ENCODE measurements at places on chromosomes 11 and 22.

DNA sequence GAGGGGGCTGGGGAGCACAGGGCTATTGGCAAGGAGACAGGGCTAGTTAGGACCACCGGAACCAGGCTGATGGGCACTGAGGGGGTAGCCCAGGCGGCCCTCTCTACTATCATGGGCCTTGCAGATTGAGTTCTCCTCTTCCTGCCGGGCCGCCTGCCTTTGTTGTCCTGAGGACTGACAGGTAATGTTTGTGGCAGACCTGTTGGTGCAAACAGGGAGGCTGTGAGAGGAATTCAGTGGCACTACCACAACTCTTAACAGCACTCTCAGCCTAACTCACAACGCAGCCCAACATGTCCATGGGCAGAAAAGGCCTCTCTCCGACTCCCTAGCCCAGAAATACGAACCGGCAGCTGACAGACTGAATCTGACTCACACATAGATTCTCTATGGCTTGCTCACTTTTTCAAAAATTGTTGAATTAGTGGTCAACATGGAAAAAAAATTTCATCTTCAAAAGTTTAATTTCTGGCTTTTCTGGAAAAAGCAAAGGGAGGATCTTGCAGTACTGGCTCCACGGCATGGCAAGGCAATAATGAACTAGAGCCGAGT is 11.4 kb downstream of the KCNJ5 start:
- no peak for DNase-seq

DNA sequence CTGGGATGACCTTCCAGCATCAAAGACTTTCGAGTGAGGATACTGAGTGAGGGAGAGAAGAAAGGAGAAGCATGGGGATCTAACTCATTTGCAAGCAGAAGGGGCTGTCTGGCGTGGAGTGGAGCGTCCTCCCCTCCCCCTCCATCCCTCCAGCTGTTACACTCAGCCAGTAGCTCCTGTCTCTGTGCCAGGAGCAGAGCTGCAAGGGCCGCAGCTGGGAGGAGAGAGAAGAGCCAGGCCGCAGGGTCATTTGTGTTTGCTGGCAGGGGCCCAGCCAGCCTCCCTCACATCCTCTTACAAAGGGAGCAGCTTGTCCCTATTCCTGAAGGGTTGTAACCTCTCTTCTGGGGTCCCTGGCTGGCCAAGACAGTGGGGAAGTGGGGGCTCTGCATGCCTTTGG is 57.9 kb downstream of the NECTIN1 start:
- peak; percentile 14 for DNase-seq

- no peak for DNase-seq
Measured at GRCh38 chr22:36658900-36659299, 44.7 kb downstream of the CACNG2 start.

- no peak for DNase-seq
Measured at GRCh38 chr11:92682952-92683351, 286.5 kb upstream of the MTNR1B start.

- no peak for DNase-seq
Measured at GRCh38 chr22:36900880-36901279, 12.5 kb upstream of the CSF2RB start.

GRCh38 chr11:47204637-47204989 is 10.2 kb upstream of the DDB2 start:
- no peak for DNase-seq

DNA sequence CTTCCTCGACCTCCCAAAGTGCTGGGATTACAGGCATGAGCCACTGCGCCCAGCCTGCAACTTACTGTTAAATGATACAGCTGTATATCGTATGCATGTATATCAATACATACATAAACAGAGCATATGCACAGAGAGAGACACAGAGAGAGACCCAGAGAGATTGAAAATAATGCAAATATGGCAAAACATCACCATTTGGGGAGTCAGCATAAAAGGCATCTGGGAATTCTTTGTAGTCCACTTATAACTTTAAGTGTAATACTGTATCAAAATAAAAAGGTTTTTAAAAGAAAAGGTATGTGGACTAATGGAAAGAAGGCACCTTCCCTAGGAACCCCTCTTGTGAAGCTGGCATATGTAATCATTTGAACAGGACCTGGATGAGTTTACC is 21.8 kb downstream of the ALX4 start:
- DNase-seq, result no peak

DNA sequence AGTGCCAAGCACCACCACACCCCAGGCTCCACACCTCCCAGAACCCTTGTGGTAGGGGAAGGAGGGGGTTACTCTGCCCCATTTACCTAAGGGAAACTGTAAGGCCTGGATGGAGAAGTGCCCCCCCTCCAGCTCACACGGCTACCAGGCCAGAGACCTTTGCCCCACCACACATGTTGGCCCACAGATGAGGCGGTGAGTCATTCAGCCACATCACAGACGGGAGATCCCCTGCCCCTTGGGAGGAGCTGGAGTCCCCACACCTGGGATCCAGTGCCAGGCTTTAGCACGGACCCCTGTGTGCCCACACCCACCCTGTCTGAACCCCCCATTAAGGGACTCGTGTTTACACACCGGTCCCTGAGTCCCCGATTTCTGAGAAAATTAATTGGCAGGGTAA is 24.9 kb downstream of the CDKN1C start:
- no peak for DNase-seq

DNA sequence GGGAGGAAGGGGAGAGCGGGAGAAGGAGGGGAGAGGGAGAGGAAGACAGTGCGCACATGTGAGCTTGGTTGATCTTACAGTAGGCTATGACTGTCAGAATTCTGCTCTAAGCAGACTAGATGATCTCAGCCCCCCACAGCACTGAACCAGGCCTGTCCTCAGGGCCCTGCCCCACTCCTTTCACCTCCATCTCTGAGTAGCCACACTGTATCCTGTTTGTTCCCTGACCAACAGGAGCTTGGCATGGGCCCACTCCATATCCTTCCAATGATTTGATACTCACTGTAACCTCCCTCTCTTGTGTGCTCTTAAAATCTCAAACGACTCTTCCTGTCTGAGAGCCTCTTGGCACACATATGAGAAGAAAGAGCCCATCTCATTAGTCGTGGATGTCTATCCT is 86.1 kb upstream of the PARVA start:
- DNase-seq, result no peak

GRCh38 chr11:100629671-100630070 is 57.4 kb upstream of the ARHGAP42 start:
- DNase-seq, result no peak

DNA sequence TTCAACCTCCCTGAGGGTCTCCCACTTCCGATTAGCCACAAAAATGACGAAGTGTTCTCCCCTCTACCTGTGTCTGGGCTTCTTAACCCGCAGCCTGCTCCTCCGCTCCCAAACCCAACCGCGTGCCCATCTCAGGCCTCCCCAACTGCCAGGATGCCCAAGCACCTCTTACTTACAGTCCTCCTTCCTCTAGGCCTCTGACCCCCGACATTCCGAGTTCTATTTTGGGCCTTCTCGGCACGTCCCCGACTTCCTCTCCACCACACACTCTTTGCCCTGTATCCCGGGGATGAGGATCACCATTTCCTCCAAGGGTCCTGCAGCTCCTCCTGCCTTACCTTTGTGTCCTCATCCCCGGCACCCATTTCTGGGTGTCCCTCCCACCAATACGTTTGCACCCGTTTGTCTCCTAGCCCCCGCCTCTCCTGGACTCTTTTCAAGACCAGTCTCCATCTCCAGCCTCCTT is 388 bp upstream of the MUS81 start:
- peak; percentile 72 for DNase-seq

GRCh38 chr11:77596626-77597025 is 6.9 kb downstream of the AQP11 start:
- DNase-seq, result no peak

DNA sequence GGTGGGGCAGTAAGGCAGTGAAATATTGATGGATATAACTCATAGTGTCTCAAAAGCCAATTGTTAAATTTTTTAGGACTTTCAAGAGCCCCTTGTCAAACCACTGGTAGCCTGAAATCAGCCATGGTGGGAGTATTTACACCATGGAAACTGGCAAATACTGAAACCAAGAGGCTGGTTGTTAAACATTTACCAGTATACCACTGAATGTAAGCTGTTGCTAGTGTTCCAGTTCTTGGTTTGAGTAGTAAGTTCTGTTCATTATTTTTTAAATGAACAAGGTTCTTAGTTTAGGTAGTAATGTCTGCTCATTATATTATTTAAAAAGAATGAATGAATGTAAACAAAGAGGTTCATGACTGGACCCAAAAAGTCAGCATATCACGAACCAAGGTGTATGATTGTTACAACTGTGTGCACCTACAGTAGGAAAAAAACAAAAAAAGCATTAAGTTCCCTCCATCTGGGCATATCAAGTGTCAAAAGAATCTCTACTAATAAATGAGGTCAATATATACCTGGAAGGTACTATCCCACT is 4.5 kb upstream of the EIF3F start:
- DNase-seq, result no peak

- DNase-seq, result no peak
Measured at GRCh38 chr11:81959341-81959740, 774.3 kb downstream of the FAM181B start.

DNA sequence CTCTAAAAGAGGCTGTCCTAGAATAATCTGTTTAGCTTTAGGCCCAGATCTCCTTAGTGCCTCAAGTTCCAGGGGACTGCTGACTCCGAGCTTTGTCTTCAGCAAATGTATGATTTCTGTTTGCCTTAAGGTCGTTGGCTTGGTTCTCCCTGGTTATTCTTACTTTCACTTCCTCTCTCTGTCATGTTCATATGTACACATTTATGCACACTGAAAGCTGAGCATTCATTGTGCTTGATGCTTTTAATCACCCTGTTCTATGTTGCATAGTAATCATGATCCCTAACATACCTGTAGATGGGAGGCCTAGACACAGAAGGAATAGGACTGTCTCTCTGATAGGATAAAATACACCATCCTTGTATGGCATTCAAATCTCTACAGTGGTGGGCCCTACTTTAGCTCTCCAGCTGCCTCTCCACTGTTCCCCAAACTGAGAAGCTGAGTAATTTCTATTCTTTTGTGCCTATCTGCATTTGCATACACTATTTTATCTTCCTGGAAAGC is 7.2 kb downstream of the PPFIBP2 start:
- DNase-seq, result no peak

DNA sequence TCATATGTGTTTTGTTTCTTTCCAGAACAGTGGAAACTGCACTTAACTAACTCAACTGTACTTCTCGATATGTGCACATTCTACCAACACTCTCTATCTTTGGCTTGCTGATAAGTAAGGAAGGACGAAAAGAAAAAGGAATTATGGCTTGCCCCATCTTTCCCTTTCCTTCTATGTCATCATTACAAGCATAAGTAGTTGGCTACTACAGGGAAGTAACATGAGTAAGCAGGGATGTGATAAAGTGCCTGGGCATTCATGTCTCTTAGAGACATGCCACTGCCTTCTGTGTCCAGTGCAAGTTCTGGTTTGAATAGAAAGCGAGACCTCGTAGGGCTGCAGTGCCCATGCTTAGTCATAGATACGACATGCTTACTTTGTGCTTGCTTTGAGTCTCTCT is 342.5 kb downstream of the ETS1 start:
- DNase-seq, result no peak

DNA sequence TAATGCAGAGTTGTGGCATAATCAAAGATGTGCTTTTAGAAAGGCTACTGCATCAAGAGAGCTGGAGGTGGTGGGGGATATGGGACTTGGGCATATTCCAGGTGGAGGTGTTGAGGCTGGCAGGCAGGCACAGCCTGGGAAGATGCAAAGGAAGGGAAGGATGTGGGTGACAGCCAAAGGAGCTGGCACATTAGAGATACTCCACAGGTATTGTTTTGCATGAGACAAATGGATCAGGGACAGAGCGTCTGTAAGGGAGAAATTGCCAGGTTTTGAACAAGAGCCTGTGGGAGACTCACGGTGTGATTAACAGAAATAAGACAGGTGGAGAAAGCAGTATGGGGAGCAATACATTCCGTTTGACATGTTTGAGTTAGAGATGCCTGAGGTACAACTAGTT is 263.7 kb downstream of the NELL1 start:
- DNase-seq, result peak; percentile 2

Measured in C1 segment of cervical spinal cord (tissue), 14 donors.